Stimulated activated CD4-positive, alpha-beta T cell treated with anti-CD3 and anti-CD28 coated beads, Interleukin-1b, Interleukin-23, amount 100 ng/mL, for 1 hour (primary cell): ENCODE measurements at places on chromosomes 6 and 20.

DNA sequence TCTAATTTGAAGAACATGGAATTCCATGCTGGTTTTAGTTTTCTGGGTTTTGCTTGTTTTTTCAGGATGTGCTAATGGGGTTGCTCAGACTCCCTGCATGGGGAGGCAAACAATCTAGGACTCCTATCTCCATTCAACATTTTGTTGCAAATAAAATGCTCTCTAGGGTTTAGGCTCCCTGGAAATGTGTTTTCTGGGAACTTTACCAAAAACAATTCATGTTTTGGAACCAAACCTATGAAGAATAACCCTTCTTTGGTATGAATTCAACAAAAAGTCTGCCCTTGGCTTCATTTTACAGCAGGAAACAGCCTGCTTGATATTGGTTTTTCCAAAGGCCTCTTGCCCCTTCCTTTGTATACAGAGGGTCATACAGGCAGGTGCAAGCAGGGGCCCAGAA, 217.7 kb downstream of the FOXA2 start:
- no peak for DNase-seq

- no peak for DNase-seq
These were observed 29.3 kb upstream of the TSPYL1 start for GRCh38 chr6:116309001-116309400.

GRCh38 chr6:128597004-128597403, 76.6 kb upstream of the PTPRK start:
- DNase-seq = no peak

GRCh38 chr20:57272883-57273535, 6.6 kb upstream of the BMP7 start:
- no peak for DNase-seq

- DNase-seq = no peak
These were observed 5.4 kb downstream of the METTL24 start for GRCh38 chr6:110352563-110353262.

DNA sequence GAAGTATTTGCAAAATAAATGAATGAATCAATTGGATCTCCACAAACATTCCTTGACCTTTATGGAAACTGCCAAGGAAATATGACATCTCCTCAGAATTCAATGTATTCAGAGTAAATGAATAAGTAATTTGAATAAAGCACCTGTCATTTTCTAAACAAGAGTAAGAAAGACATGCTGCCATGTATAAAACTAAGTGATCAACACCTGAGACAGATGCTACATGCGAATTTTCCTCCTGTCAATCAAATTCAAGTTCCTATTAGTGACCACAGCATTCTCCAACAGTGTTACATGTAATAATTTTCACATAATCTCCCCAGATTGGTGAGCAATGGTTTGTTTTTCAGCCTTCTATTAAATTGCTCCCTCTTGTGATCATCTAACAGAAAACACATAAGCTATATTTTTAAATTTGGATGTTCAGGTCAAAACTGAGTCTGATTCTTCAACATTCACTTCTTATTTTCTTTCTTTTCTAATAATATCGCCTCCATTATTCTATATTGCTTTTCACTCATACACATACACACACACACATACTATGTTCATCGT, 163.2 kb upstream of the RNF217 start:
- no peak for DNase-seq

DNA sequence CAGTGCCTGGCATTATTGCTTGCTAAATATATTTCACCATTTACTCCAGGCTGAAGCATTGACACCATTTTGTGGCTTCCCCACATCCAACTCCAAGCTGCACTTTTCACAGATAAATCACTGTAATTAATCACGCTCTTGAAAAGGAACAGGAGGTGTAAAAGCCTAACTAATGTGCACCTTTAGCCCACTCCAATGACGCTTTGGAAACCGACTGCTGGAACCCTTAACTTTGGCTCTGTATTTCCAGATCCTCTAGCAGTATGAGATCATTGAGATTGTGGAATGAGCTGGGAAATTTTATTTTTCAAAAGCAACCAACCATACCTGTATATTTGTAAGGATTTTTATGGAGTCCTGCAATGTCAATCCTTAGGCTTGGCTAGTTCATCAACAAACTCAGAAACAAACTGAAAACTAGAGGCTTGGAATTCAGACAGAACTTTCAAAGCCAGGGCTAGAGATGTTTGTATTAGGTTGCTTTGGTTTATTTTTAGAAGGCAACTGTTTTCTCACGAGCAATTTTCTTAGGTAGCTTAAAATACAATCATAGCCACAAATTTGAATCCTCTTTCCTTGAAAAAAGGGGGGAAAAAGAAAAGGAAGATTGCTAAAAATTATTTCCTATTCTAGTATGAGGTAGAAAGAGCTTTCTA, 52.8 kb upstream of the UTRN start:
- DNase-seq = no peak

DNA sequence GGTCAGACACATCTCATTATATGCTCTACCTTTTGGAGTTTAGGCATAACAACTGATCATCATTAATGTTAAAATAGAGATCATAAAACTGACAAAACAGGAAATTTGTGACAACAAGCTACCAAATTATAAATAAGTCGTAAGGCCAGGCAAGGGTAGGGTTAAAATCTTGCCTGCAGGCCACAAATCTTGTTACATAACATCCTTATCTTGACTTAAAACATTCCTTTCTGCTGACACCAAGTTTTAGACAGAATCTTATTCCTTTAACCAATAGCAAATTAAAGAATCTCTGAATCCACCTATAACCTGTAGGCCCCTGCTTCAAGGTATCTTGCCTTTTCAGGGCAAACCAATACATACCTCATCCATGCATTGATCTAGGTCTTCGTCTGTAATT, 32.5 kb upstream of the NKAIN2 start:
- DNase-seq = no peak

GRCh38 chr6:85449388-85449817, 480 bp upstream of the NT5E start:
- no peak for DNase-seq

DNA sequence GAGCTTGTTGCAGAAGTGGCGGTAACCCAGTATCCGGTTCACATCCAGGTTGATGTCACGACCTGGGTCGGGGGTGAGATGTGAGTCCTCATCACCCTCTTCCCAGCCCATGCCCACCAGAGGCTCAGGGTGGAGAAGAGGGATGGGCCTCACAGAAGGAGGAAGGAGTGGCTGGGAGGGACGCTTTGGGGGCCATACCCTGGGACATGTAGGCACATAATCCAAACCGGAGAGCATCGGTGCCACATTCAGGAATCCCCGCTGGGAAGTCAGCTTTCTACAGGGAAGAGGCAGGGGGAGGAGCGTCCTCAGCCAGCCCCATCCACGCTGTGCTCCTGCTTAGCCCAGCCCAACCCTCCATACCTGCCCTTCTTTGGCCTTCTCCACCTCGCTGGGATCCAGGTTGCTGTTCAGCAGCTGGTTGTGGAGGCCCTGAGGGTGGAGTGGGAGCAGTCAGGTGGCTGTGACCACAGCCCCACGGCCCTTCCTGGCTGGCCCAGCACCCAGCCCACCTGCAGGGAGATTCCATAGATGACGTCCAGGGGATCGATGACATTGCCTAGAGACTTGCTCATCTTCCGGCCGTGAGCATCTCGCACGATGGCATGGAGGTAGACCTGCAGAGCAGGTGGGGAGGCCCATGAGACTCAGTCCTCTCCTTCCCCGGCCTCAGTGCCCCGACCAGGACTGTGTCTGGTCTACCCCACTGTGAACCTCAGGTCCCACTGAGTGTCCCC, 3.5 kb upstream of the VWA7 start:
- DNase-seq = no peak

GRCh38 chr6:10552270-10552810, 31.2 kb downstream of the GCNT2 start:
- no peak for DNase-seq

DNA sequence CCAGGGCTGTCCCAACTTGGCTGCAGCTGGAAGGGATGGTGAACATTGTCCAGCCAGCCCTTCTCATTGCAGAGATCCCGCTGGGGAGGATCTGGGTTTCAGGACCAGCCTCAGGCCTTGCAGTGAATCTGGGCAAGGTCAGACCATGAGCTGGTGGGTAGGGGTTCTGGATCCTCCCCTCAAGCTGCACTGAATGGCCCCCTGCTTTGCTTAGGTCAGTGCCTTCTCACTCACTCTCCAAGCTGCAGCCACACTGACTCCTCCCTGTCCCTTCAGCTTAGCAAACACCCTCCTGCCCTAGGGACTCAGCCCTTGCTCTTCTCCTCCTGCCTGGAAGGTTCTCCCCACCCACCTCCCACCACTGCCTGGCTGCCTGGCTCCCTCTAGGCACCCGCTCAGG, 95.3 kb upstream of the KCNG1 start:
- no peak for DNase-seq

- no peak for DNase-seq
These were observed 104.2 kb downstream of the SYCP2 start for GRCh38 chr20:59829054-59829785.

DNA sequence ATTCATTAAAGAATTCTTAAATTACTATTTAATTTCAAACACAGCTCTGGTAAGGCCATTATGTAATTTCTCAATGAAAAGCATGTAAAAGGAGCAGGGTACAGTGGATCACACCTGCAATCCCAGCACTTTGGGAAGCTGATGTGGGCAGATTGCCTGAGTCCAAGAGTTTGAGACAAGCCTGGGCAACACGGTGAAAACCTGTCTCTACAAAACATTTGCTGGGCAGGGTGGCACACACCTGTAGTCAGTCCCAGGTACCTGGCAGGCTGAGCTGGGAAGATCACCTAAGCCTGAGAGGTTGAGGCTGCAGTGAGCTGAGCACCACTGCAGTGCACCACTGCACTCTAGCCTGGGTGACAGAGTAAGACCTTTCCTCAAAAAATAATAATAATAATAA, 37.4 kb downstream of the MDN1 start:
- DNase-seq = no peak

DNA sequence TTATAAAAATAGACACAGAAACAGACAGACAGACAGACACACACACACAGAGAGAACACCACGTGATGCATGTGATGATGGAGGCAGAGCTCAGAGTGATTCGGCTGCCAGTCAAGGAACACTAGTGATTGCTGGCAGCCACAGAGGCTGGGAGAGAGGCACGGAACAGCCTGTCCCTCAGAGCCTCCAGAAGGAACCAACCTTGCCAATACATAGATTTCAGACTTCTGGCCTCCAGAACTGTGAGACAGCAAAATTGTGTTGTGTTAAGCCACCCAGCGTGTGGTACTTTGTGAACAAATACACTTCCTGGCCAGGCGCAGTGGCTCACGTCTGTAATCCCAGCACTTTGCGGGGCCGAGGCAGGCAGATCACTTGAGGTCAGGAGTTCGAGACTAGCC, 9.5 kb upstream of the PARD6B start:
- DNase-seq = no peak

GRCh38 chr6:165959627-165960026, 208.0 kb downstream of the TBXT start:
- DNase-seq = no peak

DNA sequence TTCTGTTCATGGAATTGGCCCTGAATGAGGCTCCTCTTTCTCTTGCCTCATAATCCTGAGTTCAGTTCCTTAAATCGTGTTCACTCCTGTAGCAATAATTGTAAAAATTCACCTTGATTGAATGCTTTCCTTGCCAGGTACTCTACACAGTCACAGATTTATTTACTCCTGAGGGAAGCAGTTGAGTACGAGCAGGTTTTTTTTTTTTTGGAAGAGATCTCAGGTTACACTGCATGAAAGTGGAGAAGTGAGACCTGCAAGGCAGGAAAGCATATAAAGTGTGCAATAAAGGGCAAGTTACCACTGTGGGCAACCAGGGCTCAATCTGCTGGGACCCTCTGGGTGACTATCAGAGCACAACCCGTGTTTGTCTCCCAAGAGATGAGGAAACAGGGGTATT, 93.0 kb upstream of the DOK5 start:
- DNase-seq = no peak

DNA sequence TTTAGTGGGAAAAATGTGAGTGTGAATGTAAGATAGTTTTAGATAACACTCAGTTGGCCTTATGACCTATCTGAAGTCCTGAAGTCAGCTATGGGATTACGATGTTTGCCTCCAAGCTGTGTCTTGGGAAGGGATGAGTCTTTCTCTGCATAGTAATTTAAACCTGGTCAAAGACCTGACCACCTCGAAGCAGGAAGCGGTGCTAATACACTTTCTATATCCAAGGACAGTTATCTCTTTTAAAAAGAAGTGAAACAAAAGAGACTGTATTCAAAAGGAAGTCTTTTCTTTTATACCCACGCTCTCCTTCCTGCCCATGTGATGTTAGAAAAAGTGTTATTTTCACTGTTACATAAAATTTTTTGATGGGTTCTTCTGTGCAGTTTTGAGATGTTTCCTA, 94.9 kb downstream of the JARID2 start:
- DNase-seq = no peak

DNA sequence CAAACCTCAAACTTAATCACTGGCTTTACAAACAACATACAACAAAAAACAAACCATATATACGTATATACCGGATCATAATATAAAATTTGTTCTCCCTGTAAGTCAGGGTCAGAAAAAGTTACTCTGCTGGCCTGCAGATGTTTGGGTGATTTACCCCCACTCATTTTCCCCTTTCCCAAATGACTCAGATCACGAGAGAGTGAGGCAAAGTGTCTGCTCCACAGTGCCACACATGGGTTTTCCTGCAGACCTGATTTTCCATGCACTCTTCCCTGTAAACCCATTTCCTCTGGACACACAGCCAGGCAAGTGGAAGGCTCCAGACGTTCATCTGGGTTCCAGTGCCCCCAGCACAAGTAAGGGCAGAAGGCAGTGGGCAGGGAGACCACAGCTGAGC, 23.5 kb downstream of the GFOD1 start:
- no peak for DNase-seq

DNA sequence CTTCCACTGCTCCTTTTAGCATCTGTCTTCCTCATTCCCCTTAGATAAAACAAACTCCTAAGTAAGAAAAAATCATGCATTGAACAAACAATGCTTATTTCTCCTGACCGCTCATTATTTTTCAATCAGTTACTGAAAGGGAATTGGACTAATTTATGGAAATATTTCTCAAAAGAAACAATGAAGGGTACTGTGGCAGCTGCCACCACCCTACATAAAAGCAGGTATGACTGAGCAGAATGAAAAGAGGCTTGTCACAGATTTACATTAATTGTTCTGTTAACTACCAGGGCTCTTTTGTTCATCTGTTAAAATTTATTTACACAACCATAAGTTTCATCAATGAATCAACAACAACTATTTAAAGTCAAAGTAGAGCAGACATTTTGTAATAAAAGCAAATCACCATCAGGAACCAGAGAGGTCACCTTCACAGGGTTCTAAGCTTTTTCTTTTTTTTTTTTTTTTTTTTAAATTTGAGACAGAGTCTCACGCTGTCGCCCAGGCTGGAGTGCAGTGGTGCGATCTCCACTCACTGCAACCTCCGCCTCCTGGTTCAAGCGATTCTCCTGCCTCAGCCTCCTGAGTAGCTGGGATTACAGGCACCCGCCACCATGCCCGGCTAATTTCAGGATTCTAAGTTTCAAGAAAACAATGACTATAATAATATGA, 204.0 kb downstream of the PTPRK start:
- DNase-seq = no peak

DNA sequence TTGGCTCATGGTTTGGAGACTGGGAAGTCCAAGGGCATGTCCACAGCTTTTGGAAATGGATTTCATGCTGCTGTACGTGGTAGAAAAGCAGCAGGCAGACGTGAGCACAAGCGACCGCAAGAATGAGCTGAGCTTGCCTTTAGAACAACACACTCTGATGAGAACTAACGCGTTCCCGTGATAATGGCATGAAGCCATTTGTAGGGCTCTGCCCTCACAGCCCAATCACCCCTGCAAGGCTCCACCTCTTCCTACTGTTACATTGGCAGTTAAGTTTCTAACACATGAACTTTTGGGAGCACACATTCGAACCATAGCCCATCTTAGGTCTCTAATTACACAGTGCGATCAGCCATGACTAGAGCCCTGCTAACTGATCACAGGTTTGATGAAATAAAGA, 107.5 kb upstream of the TMEM170B start:
- no peak for DNase-seq

GRCh38 chr6:3788408-3789017, 37.0 kb upstream of the PXDC1 start:
- no peak for DNase-seq
